Esophagus muscularis mucosa (tissue), 4 donors: ENCODE measurements at places on chromosomes 12 and 14. TPM values are rescaled to one million over a fixed set of nuclear protein-coding genes. Genes with fewer than 3 reads are reported as not detected.

DNA sequence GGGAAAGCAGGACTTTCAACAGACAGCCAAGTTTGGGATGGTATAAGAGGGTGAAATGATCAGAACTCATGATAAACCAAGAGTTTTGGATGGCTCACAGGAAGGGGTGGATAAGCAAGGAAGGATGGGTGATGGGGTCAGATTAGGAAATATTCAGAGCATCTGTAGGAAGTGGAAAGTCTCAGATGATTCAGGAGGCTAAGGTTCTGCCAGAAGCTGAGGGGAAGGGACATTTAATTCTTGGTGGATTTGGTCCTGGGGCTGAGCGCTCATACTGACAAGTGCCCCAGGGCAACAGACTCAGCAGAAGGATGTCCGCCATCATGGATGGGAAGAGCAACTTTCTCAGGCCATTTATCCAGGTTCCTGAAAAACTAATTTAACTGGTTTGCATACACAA is 28.4 kb upstream of the BDKRB2 start:
- no peak for DNase-seq

GRCh38 chr12:23576372-23576771 is 373.1 kb downstream of the SOX5 start:
- DNase-seq = no peak

Gene WIF1
- total RNA-seq = 1.2 TPM

DNA sequence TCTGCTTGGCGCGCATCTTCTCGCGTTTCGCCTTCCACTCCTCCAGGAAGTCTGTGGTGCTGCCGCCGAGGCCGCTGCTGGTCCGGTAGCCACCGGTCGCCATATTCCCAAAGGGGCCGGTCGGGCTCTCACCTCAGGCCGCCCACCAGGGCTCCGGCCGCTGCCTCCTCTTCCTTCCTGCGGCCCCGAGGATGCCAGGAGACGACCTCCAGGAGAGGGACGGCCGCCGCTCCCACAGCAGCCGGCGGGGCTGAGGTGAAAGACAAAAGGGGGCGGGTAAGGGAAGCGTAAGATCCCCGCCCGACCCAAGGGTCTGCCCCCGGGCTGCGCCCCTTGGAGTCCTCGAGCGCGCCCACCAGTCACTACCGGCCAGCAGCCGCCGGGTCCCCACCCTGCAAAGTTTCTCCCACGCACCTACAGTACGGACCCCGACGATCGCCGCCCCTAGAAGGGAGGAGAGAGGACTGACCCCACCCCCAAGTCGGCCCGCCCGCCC is 574 bp downstream of the PAWR start:
- no peak for DNase-seq

Gene PPP2R5E
- 30.4 TPM for total RNA-seq

DNA sequence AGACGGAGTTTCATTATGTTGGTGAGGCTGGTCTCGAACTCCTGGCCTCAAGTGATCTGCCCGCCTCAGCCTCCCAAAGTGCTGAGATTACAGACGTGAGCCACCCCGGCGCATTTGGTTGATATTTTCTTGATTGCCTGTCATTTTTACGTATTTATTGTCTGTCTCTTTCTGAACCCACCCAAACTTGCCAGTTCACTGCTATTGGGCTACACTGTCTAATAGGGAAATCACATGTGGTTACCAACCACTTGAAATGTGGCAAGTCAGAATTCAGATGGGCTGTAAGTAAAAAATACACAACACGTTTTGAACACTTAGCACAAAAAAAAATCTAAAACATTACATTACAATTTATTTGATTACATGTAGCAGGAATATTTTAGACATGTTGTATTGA is 2.1 kb downstream of the WSB2 start:
- no peak for DNase-seq

Gene FLRT2
- 13.0 TPM for total RNA-seq

- DNase-seq = no peak
Observed at GRCh38 chr12:11348439-11348838, 38.2 kb upstream of the PRB4 start.

- no peak for DNase-seq
Observed at GRCh38 chr14:58414845-58415244, 12.5 kb downstream of the TIMM9 start.
